ENCODE measurements at places on chromosomes 2 and 18. TPM values are rescaled to one million over a fixed set of nuclear protein-coding genes. Genes with fewer than 3 reads are reported as not detected.
A peak's percentile ranks its signal among the peaks of the same experiment; 100 is the strongest.

DNA sequence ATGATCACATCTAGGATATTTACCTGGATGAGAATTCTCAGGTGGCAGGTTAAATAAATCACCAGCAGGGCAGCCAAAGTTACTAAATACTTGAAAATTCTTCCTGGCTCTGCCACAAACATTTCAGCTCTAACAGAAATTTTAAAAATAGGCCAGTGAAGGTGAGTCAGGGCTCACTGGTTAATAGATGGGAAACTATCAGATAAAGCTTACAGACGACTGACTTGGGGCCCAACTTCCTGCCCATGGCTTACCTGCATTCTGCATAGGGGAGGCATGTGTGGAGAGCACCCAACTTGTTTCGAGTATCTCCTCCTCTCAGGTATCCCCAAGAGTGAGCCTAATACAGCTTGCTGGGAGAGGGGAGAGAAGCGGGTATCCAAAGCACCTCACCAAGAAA lies 57.8 kb downstream of the SPRED2 start:
- no peak for DNase-seq

DNA sequence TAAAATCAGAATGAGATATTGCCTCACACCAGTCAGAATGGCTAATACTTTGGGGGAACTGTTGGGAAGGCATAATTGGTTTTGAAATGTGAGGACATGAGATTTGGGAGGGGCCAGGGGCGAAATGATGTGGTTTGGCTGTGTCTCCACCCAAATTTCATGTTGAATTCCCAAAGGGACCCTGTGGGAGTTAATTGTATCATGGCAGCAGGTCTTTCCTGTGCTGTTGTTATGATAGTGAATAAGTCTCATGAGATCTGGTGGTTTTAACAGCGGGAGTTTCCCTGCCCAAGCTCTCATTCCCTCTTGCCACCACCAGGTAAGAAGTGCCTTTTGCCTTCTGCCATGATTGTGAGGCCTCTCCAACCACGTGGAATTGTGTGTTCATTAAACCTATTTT lies 59.6 kb downstream of the CSRNP3 start:
- peak; percentile 35 for DNase-seq

DNA sequence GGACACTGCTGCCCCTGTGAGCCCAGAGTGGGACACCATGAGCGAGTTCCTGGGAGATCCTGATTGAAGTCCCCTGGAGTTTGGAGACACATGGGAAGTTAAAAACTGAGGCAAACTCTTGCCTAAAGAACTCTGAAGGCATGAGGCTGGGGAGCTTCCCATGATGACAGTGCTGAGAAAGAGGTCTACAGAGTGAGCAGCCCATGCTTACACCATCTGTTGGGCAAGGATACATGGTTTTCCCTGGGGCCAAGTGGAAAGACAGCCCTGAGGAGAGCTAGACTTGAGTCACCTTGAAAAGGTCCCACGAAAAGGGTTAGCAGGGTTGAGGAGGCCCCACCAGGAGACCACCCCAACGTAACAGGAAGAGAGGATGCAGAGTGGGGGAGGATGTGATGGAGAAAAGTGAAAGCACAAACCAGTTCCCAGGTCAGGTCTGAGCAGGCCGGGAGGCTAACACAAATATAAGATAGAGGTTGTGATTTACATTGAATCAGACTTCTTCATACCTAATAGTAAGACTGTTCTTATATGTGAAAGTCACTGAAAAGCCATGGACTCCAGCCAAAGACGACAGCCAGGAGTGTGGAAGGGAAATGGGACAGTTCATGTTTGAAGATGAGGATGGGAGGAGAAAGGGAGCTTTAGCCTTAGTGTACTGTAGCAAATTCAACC lies 13.5 kb upstream of the FEZ2 start:
- no peak for DNase-seq

GRCh38 chr2:229300790-229301189 lies 29.7 kb upstream of the PID1 start:
- DNase-seq: no peak

GRCh38 chr2:149686136-149687051 lies 98.8 kb upstream of the MMADHC start:
- DNase-seq: no peak

GRCh38 chr2:152307863-152308262 lies 27.1 kb upstream of the FMNL2 start:
- DNase-seq: no peak

- no peak for DNase-seq
Observed at GRCh38 chr2:214591366-214591765, 180.5 kb downstream of the VWC2L start.

- peak; percentile 12 for DNase-seq
Observed at GRCh38 chr2:179440642-179441251, 176.1 kb upstream of the SESTD1 start.

GRCh38 chr2:174138161-174138560 lies 110.2 kb downstream of the OLA1 start:
- DNase-seq: no peak

GRCh38 chr2:59776726-59777008 lies 776.8 kb downstream of the BCL11A start:
- DNase-seq: no peak

DNA sequence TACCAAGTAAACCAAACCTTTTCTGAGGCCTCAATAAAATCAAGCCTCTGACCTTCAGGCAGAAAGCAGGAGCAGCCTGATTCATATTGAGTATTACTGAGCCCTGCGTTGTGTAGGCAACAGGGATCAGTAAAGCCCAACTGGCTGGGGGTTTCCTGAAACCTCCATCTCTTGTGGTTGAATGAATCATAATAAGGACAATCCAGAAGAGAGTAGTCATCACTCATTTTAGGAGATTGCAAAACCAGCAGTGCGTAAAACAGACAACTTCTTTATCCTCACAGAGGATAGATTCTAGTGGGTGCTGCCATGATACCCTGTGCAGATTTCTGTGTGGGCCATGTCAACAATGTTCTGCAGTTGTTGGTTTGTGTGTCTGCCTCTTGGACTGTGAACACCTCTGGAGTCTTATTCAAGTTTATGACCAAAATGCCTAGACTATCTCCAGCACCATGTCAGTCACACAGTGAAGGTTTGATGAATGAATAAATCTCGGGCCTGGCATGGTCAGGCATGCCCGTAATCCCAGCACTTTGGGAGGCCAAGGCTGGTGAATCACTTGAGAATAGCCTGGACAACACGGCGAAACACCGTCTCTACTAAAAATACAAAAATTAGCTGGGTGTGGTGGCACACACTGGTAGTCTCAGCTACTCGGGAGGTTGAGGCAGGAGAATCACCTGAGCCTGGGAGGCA lies 51.8 kb upstream of the RAB27B start:
- DNase-seq: peak; percentile 88

DNA sequence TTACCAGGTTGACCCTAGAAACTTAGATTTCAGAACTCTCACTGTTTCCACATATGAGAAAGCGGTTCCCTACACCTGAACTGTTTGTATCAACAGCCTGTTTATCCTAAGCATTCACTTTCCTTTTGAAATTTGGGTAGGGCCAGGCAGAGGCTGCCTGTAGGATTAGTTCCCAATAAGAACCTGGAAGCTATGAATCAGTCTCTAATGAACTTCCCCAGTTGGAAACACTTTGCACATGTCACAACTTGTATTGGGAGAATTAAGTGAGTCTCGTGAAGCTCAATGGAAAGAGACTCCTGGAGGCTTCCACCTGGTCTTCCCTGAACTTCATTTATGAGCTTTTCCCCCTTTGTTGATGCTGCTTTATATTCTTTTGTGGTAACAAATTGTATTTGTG lies 486.6 kb upstream of the HS6ST1 start:
- no peak for DNase-seq

DNA sequence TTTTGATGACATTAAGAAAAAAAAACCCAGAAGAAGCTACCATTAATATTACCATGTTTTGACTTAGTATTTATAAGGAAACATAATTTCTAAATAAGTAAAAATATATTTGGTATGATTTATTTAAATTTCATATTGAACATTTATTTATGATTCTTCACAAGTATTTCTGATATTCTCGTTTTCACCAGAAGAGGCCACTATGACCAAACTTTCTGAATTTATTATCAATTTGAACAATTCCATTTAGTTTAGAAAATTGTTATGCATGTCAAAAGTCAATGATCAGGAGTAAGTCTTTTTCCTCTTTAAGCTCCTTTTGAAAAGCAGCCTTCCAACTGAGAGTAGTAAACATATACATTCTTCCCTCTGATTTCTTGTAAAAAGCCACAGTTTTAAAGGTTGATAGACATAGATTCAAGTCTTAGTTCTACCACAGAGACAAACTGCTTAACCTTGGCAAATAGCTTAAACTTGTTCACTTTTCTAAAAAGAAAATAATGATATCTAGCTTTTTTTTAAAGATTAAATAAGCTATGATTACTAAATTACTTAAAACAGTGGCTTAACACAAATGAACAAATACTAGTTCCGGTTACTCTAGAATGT lies 329.9 kb downstream of the TRIB2 start:
- DNase-seq: no peak

- DNase-seq: no peak
Observed at GRCh38 chr18:35662293-35663062, 80.9 kb downstream of the GALNT1 start.

DNA sequence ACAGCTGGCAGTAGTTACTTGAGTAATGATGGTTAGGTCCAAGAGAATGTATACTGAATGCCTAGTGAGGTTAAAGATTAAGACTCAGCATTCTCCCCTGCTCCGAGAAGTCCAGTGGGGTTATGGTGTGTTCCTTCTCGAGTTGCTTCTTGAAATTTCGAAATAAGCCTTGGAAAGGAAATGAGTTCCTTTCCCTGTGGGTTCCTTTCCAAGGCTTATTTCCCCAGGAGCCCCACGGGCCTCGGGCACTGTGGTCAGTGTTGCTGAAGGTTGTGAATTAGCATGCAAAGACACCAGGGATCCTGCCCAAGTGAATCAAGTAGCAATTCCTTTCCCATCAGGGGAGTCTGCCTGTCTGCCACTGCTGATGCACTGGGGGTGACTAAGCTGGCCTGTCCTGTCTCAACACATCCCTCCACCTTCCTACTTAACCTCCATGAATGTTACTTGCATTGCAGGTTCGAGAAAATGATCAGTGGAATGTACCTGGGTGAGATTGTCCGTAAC lies 53.6 kb downstream of the HK2 start:
- no peak for DNase-seq

GRCh38 chr2:128625421-128625820 lies 306.8 kb upstream of the HS6ST1 start:
- DNase-seq: no peak

- DNase-seq: no peak
Observed at GRCh38 chr18:12304351-12305210, 3.5 kb upstream of the TUBB6 start.

GRCh38 chr2:238099714-238100048 lies 459 bp upstream of the ESPNL start:
- no peak for DNase-seq

DNA sequence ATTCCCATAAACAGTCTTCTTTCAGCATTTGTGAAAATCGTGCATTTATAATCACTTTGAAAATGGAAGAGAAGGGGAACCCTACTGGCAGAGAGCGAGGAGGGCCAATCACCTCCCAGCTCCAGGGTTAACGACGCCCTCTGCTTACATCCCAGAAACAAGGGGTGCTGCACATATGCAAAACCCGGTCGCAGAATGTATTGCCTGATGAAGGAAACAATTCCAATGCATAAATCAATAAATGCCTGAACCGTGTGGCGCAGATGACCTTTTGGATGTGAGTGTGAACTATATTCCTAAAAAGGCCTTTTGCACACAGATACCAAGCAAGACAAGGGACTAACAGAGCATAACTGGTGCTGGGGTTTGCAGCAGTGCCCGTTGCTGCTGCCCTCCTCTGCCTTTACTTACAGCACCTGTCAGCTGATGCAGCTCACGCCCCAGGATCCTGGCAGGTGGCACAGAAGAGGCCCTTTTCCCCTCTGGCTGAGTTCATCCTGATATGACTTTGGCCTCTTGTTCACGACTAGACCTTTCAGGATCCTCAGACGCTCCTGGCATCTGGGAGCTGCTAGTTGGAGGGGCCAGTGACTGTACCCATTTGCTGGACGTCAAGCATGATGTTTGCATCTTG lies 67.8 kb downstream of the MYT1L start:
- no peak for DNase-seq

DNA sequence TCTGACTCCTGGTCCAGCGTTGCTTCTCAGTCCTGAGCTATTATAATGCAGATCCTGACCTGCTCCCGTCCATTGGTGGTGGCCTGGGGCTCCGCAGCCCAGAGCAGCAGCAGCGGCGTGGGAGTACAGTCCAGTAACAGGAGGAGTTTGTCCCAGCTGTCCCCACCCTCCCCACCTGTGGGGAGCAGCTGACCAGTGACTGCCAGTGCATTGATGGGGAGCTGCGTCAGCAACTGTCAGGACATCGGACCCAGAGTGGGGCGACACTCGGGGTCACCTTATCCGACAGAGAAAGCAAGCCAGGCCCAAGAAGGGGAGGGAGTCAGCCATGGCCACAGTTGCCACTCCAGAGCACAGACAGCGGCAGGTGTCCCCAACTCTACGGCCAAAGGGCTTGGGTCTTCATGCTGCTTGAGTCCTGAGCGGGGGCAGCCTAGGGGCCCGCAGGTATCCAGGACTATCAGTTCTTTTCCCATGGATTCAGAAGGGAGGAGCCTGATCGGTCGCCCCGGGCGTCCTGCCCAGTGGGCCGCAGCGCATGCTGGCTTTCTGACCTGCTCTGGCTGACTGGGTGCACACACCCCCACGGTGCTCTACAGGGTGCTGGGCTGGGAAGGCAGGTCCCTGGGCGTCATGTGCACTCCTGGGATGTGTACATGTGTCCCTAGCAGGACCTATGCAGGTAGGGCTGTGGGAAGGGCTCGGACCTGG lies 29.7 kb downstream of the DNMT3A start:
- no peak for DNase-seq

DNA sequence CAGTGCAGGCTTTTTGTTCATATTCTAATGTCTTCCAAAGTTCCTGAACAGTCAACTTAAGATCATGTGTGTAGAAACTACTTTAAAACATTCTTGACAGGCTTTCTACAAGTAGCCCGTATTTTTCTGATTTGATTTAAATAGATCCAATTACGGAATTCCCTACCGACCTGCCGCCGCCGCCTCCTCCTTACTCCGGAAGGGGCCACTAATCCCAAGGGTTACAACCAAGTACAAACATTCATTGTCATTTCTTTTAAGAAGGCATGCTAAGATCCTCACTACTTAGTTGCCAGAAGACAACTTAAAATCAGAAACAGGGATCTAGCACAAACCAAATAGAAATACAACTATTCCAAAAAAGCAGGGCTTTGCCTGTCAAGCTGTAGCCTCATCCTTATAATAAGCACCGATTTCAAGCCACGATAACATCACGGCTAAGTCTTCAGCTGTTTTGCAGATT lies 784 bp downstream of the WDR33 start:
- DNase-seq: no peak

- no peak for DNase-seq
Observed at GRCh38 chr2:29520001-29520400, 401.4 kb downstream of the ALK start.

The MLPH gene
- total RNA-seq: 33.8 TPM

The SLC16A14 gene
- 5.5 TPM for total RNA-seq

The XIRP2 gene
- not detected for total RNA-seq

The SLC39A6 gene
- 36.7 TPM for total RNA-seq

The GPAT2 gene
- not detected for total RNA-seq

The PXDN gene
- total RNA-seq: 131 TPM

The ADAM23 gene
- total RNA-seq: 4.4 TPM

The LGALSL gene
- total RNA-seq: 11.1 TPM

The INHBB gene
- 52.0 TPM for total RNA-seq

The ANKRD39 gene
- total RNA-seq: 53.3 TPM

The LYG2 gene
- total RNA-seq: not detected

The CXCR1 gene
- total RNA-seq: not detected

The CIB4 gene
- total RNA-seq: not detected

The FAM228A gene
- total RNA-seq: 1.5 TPM

The MOCOS gene
- total RNA-seq: 3.7 TPM

The SULT1C4 gene
- total RNA-seq: 7.5 TPM

The EGR4 gene
- total RNA-seq: not detected

All from Caki2 (cell line).